ENCODE measurements at places on chromosomes 12 and 14. TPM values are rescaled to one million over a fixed set of nuclear protein-coding genes. Genes with fewer than 3 reads are reported as not detected.

DNA sequence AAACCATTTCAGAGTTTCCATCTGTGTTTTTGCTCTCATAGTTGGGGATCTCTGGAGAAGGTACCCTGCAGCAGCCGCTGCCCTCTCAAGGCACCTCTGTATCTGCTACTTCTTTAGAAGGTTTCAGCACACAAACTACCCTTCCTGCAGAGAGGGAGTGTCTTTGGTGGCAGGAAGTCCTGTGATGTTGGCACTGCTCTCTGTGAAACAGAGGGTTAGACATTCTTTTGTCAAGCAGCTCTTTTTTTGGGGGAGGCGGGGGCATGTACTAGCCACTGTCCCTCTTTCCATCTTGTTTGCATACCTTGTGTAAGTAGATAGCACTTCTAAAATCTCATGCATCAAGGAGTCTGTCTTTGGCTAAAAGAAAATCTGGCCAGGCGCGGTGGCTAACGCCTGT, 352.6 kb downstream of the BMP4 start:
- no peaks in the 10 kb centered on the region for H3K27me3 ChIP-seq
- no peak overlapping the region for H3K4me3 ChIP-seq
- no peak for DNase-seq

DNA sequence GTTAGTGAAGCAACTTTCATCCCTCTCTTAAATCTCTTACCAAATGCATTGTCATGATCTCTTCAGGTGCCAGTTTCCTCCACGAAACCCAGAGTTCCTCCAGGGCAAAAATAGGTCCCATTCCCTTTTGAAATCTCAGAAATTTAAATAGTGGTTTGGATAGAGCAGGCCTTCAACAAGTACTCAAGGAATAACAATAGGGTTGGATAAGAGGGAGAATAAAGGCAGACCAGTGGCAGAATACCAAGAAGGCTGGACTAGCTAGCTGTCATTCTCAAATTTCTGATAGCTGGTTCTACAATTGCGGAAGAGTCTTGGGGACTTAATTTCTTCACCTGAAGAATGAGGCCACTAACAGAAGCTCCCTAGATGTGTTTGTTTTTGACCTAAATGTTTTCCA, 62.5 kb downstream of the PKP2 start:
- H3K36me3 ChIP-seq, result no peaks in the 10 kb centered on the region
- no peak overlapping the region for H3K27ac ChIP-seq
- DNase-seq, result no peak
- H3K4me3 ChIP-seq, result no peak overlapping the region
- H3K4me1 ChIP-seq, result no peaks in the 10 kb centered on the region
- H3K27me3 ChIP-seq, result no peaks in the 10 kb centered on the region

DNA sequence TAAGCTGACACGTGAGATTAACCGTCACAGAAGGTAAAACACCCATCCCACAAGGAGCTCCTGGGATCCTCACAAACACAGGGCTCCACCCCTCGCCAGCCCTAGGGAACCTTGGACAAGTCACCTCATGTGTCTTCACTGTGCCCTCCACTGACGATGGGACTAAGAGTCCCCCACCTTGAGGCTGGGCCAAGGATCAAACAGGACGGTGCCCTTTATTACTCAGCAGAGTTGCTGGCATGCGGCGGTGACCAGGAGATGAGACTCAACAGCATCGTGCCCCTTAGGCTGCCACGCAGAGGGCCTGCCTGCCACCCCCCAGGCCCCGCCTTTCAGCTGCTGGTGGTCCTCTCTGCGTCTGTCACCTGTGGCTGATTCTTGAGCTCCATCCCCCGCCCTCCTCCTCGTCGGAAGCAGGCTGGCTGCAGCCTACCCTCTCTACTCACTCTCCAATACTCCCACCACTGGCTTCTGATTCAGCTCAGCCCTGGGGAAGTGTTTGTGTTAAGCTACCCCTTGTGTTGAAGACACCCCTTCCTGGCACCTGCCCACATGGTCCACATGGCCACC, 105.2 kb downstream of the DICER1 start:
- no peaks in the 10 kb centered on the region for H3K36me3 ChIP-seq
- H3K27me3 ChIP-seq, result no peaks in the 10 kb centered on the region
- H3K27ac ChIP-seq, result no peak overlapping the region
- DNase-seq, result no peak
- no peak overlapping the region for H3K4me3 ChIP-seq

- H3K27me3 ChIP-seq, result no peaks in the 10 kb centered on the region
- peak; percentile 55 for DNase-seq
- peak overlapping the region; percentile 99 for H3K4me3 ChIP-seq
- H3K4me1 ChIP-seq, result peaks cover 41% of the 10 kb centered on the region
- H3K36me3 ChIP-seq, result no peaks in the 10 kb centered on the region
- peak overlapping the region; percentile 97 for H3K27ac ChIP-seq
These were observed 381 bp downstream of the YY1 start for GRCh38 chr14:100239211-100239839.

CMAS gene
- total RNA-seq, result 44.1 TPM

- H3K27me3 ChIP-seq, result no peaks in the 10 kb centered on the region
- H3K36me3 ChIP-seq, result no peaks in the 10 kb centered on the region
- no peak overlapping the region for H3K4me3 ChIP-seq
- H3K4me1 ChIP-seq, result no peaks in the 10 kb centered on the region
These were observed 52.6 kb downstream of the CALM1 start for GRCh38 chr14:90449411-90449810.

DNA sequence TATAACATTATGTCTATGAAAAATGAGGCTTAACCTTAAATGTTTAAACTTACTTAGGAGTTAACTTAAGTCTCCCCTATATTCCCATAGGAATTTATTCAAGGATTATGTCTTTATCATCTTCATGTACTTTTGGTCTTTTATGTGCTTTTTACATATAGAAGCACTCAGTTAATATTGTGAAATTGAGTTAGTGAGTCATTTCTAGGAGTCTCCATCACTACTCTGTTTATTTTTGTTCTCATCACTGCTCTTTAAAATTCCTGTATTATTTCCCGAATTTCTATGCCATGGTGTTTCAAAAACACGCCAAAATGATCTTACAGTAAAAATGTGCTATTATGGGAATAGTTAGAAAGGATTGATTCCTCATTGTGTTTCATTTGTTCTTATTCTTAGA, 31.6 kb downstream of the TBC1D15 start:
- peaks cover 6% of the 10 kb centered on the region for H3K4me1 ChIP-seq
- peaks cover 6% of the 10 kb centered on the region for H3K36me3 ChIP-seq
- H3K4me3 ChIP-seq, result no peak overlapping the region
- no peaks in the 10 kb centered on the region for H3K27me3 ChIP-seq

SCNN1A gene
- total RNA-seq, result 6.6 TPM

DNA sequence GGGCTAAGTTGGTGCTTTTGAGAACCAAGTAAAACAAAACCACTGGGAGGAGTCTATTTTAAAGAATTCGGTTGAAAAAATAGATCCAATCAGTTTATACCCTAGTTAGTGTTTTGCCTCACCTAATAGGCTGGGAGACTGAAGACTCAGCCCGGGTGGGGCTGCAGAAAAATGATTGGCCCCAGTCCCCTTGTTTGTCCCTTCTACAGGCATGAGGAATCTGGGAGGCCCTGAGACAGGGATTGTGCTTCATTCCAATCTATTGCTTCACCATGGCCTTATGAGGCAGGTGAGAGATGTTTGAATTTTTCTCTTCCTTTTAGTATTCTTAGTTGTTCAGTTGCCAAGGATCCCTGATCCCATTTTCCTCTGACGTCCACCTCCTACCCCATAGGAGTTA, 1.8 kb upstream of the RAB5B start:
- no peak overlapping the region for H3K4me3 ChIP-seq
- H3K27me3 ChIP-seq, result no peaks in the 10 kb centered on the region
- peaks cover 3% of the 10 kb centered on the region for H3K4me1 ChIP-seq
- DNase-seq, result no peak
- H3K36me3 ChIP-seq, result no peaks in the 10 kb centered on the region

DNA sequence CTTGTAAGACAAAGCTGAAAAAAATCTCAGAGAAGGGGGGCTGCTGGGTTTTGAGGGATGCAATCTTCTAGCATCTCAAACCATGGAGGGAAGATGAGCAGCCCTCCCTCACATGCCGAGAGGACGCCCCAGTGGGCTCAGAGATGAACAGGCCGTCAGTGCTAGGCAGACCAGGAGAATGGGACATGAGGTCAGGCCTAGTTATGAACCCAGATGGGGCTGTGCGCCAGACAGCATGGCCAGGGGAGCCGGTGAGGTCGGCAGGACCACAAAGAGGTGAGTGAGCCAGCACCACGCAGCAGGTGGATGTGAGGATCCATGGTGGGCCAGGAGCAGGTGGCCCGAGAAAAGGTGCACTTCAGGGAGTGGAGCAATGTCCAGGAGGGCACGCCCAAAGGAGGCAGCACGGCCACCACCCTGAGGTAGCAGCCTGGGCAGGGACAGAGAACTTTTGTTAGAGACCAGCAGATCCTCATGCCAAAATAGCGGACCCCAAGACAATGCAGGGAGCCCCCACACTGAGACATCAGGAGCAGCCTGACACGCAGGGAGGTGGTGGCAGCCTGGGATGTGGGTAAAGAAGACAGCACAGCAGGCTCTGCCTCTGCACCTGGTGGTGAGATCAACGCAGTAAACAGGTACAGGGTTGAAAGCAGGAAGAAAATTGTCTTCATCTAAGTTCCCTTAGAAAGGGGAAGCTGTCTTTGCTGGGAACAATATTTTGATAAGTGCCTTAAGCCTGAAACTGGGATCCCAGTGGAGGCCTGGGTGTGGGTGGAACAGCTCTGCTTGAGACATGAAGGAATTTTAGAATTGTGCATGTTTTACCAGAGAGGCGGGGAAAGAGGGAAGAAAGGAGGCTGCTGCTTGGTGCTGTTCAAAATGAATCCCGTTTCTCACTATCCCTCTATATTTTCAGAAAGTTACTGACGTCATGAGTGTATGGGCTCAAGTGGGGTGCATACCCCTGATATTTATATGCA, 17.8 kb upstream of the MCRS1 start:
- DNase-seq, result no peak
- no peak overlapping the region for H3K27ac ChIP-seq
- no peaks in the 10 kb centered on the region for H3K4me1 ChIP-seq
- no peaks in the 10 kb centered on the region for H3K36me3 ChIP-seq

TDRD9 gene
- total RNA-seq, result 0.33 TPM

GRCh38 chr12:117300174-117300573, 61.3 kb downstream of the NOS1 start:
- H3K4me1 ChIP-seq, result no peaks in the 10 kb centered on the region
- no peak overlapping the region for H3K27ac ChIP-seq
- no peaks in the 10 kb centered on the region for H3K36me3 ChIP-seq
- H3K27me3 ChIP-seq, result no peaks in the 10 kb centered on the region
- H3K4me3 ChIP-seq, result no peak overlapping the region

- DNase-seq, result no peak
- H3K36me3 ChIP-seq, result no peaks in the 10 kb centered on the region
- no peaks in the 10 kb centered on the region for H3K4me1 ChIP-seq
- no peaks in the 10 kb centered on the region for H3K27me3 ChIP-seq
These were observed 4.6 kb downstream of the SINHCAF start for GRCh38 chr12:31321186-31321896.

DNA sequence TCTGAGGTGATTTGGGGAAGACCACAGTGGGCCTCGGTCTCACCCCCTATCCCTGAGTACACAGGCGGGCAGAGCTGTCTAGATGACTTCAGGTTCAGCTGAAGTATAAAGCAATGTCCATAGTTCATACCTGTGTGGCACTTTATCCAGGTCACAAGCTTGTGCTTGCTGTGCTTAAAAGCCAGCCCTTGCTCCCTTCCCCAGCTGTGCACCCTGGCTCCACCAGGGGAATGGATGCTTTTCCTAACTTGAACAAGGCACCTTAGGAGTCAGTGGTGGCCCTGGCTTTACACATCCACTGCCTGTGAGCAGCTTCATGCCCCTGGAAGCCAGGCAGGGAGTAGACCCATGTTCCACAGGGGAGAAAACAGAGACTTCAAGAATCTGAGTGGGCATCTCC, 5.5 kb downstream of the CARMIL3 start:
- no peaks in the 10 kb centered on the region for H3K4me1 ChIP-seq
- no peak overlapping the region for H3K27ac ChIP-seq
- H3K27me3 ChIP-seq, result no peaks in the 10 kb centered on the region

- no peak overlapping the region for H3K4me3 ChIP-seq
- no peak for DNase-seq
- no peak overlapping the region for H3K27ac ChIP-seq
- H3K36me3 ChIP-seq, result no peaks in the 10 kb centered on the region
These were observed 98.9 kb downstream of the DENND5B start for GRCh38 chr12:31491841-31492598.

RIPK3 gene
- total RNA-seq, result 0.93 TPM

- DNase-seq, result no peak
- H3K27ac ChIP-seq, result no peak overlapping the region
- no peaks in the 10 kb centered on the region for H3K4me1 ChIP-seq
- no peaks in the 10 kb centered on the region for H3K27me3 ChIP-seq
These were observed 25.9 kb downstream of the CGRRF1 start for GRCh38 chr14:54535646-54536045.

TMBIM4 gene
- total RNA-seq, result 82.9 TPM

GRCh38 chr12:80332827-80333226, 111.2 kb upstream of the PTPRQ start:
- no peak overlapping the region for H3K27ac ChIP-seq
- no peak for DNase-seq
- no peak overlapping the region for H3K4me3 ChIP-seq
- no peaks in the 10 kb centered on the region for H3K4me1 ChIP-seq
- H3K36me3 ChIP-seq, result no peaks in the 10 kb centered on the region

GRCh38 chr12:89636052-89636775, 72.4 kb downstream of the ATP2B1 start:
- no peak overlapping the region for H3K27ac ChIP-seq
- no peak overlapping the region for H3K4me3 ChIP-seq
- peaks cover 9% of the 10 kb centered on the region for H3K4me1 ChIP-seq
- no peaks in the 10 kb centered on the region for H3K27me3 ChIP-seq

DNA sequence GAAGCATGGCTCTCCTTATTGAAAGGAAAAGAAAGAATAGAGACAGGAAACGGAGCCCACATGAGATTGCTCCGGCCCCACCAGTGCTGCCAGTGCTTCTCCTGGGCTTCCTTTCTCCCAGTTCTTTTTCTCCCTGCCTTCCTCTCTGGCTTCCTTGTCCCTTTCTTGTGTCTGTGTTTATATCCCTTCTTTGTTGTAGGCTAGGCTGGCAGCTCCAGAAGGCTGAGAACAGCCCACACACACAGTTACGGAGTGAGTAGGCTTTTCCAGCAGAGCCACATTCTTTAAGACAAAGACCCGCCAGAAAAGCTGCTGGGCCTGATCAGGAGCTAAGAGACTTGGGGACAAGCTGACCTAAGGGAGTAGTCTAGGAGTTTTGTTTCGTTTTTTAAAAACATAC, 13.0 kb downstream of the CIPC start:
- no peaks in the 10 kb centered on the region for H3K27me3 ChIP-seq
- no peaks in the 10 kb centered on the region for H3K36me3 ChIP-seq
- no peak for DNase-seq
- H3K27ac ChIP-seq, result no peak overlapping the region
- H3K4me3 ChIP-seq, result no peak overlapping the region

- H3K27me3 ChIP-seq, result no peaks in the 10 kb centered on the region
- H3K4me3 ChIP-seq, result no peak overlapping the region
- peak overlapping the region; percentile 90 for H3K27ac ChIP-seq
- DNase-seq, result no peak
- no peaks in the 10 kb centered on the region for H3K4me1 ChIP-seq
These were observed 18.4 kb upstream of the FOS start for GRCh38 chr14:75260025-75260763.

All from right lobe of liver (tissue), 6 donors.